Germinal center (tissue), 1 donor: ENCODE measurements at places on chromosomes 12 and 14.

DNA sequence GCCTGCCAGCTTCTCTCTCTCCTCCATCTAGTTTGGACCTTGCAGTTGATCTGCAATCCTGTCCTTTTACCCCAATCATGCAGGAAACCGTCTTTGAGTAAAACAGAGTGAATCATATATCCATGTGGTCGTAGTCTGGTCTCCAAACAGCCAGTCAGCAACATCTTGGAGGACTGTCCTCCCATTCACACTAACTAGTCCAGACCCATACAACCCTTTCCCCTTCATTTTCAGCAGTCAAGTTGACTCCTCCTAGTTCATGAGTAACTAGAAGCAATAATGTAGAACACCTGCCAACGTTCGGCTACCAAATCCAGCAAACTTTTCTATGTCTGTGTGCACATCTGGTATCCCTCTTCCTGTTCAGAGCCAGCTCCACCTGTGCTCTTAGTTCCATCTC is 10.8 kb upstream of the BIN2 start:
- DNase-seq, result no peak

DNA sequence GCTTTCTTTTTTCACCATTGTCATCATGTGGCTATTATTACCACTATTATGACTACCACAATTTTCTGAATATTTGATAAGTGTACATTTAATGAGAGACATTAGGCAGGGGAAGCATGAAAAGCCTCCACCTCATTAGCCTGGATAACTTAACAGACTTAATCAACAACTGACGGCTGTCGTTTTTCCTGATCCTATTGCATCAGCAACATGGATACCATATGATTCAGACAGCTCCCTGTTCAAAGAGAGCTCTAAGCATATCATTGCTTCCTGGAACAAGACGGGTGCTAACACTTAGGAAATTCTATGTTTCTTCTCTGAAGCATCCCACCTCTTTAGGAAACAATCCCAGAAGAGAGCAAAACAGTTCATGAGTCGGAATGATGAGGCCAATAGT is 765.2 kb downstream of the NOVA1 start:
- DNase-seq, result no peak

DNA sequence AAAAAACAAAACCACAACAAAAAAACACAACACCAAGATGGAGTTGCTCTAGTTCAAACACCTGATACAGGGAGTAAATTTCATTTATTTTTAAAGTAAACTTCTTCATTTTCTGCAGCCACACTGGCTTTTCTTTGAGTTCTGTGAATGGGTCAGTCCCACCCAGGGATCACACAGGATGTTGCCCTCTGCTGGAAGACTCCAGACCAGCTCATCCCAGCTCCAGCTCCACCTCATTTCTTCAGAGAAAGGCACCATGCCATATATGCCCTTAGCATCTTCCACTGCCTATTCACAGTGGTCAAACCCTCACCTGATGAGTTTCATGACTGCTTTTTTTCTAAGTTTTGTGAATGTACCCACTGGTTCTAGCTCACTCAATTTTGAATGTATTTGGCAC is 8.0 kb downstream of the GLIPR1 start:
- DNase-seq, result no peak

GRCh38 chr12:81229759-81230158 is 151.9 kb downstream of the ACSS3 start:
- no peak for DNase-seq

DNA sequence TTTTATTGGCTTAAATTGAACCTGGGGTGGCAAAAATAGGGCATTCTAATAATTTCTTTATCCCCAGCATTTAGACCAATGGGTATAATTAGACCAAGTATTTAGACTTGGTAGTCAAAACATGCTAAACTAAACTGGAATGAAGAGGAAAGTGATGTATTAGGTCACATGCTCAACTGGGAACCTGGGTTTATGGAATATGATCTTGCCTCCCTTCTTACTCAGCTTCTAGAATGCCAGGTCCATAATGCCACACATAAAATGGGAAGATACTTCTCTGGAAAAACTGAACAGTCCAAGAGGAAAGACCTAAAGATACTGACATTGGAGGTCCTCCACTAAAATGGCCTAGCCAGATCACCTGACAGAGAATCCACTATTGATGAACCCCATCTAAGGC is 6.2 kb upstream of the BIN2 start:
- DNase-seq, result no peak

- DNase-seq, result no peak
Observed at GRCh38 chr14:100664231-100664630, 62.5 kb upstream of the DLK1 start.

- DNase-seq, result no peak
Observed at GRCh38 chr14:92906823-92907222, 16.1 kb upstream of the CHGA start.

DNA sequence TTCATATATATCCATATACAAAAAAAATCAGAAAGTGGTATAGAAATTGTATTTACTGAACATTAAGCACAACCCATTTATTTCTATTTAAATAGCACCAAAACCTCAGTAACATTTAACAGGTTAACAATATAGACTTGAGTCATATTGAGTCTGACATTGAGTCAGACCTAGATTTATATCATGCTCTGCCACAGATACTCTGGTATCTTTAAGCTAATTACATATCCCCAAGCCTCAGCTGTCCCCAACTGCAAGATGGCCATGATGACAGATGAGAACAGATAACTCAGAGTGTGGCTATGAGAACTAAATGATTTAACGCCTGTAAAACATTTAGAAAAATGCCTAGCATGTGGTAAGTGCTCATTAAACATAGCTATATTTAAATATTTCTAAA is 40.3 kb downstream of the IFNG start:
- DNase-seq, result no peak

GRCh38 chr12:4862809-4863208 is 46.9 kb upstream of the KCNA1 start:
- no peak for DNase-seq

DNA sequence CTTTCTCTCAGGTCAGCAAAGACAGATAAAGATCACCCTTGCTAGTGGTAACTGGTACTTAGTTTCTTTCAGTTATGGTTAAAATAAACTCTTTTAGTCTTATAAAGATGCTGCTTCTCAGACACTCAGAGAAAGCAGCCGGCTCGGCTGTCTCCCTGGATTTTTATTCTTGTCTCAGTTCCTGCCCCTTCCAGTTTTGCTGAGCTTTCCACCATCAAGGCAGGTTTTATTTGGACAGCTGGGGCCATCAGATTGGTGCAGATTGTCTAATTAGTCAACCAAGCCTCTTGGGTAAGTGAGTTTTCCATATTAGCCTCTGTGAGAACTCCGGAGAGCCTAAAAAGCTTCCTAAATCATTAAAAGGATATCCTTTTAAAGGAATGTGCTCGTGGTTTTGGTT is 130.8 kb upstream of the BMP4 start:
- DNase-seq, result no peak

DNA sequence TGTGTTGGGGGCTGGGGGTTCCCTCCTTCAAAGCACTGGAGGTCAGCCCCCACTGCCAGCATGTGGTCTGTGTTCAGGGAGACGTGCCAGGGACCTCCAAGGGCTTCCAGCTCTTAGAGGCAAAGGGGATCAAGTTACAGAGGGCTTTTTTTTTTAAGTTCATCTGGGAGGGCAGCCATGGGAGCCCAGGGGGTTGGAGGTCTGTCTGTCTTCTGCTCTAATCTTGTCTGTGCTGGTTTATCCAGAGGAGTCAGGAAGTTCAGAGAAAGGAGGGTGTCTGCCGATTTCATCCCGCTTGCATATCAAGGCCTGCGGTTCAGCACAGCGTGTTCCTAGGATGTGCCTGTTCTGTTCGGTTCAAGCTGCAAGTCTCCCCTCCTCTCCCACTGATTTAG is 72.2 kb downstream of the TMEM132C start:
- DNase-seq, result no peak

- DNase-seq, result no peak
Observed at GRCh38 chr12:133135747-133136146, 5.3 kb downstream of the ZNF10 start.

DNA sequence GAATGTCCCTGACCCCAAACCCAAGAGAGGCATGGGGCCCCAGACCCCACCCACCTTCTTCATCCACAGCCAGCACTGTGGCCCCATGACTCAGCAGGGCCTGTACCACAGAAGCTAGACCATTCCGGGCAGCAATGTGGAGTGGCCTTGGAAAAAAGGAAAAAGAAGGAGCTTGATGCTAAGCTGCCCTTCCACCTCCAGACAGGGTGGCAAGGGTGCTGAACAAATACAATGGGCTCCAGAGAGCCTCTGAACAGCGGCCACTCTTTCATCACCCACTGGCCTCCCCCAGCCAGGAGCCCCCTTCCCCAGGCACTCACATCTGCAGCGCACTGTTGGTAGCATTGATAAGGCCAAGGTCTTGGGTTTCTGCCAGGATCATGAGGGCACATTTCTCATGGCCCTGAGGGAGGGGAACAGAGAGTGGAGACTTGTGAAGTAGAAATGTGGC is 13.9 kb downstream of the SLC39A5 start:
- DNase-seq, result no peak

DNA sequence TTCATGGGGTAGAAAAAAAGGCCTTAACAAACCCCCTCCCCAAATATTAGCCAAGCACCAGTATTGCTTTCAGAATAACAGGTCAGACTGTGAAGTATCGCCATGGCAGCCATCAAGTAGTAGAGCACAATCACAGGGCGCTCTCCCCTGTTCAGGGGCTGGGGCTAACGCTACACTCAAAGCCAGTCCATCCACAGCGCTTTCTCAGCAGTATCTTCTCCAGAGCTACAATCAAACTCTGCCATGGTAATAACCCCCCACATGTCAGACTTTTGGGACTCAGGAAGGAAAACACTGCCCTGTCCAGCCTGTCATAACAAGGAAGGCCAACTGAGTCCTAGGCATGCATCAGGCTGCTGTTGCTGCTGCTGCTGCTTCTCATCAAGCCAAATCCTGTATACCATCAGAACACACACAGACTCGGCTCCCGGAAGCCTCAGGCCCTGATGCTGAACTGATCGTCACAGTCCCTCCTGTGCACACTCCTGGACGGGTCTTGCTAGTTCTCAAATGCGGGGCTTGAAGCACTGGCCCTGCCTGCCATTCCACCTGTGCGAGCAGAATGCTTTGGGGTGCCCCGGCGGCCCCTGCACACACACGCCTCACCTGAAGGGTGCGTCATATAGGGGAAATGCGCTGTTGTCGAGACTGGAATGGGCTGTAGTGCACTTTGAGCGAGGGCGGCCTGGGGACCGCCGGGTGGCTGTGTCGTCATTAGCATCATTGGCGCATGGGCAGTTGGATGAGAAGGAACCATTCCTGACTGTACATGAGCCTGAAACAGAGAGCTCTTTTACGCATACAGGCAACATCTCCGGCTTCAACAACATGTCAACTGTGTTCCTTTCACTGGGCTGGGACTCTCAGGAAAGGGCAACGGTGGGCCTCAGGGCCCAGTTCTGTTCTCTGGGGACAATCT is 47.6 kb downstream of the SH2B3 start:
- no peak for DNase-seq

DNA sequence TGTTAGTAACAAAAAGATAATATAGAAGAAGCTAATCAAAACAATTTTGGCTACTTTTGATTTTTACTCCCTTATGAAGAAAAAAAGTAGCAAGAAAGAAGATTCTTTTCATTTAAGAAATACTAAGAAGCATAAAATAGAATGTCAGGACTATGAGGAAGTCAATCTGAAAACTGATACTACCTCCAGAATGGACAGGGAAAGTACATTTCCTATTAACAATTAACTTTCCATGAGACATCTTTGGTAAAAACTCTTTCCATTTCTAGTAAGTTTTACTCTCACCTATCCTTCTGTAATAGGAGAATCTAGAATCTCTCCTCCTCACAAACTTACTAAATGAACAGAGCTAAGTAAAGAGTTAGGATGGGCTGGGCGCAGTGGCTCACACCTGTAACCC is 51.3 kb upstream of the NPFF start:
- no peak for DNase-seq

DNA sequence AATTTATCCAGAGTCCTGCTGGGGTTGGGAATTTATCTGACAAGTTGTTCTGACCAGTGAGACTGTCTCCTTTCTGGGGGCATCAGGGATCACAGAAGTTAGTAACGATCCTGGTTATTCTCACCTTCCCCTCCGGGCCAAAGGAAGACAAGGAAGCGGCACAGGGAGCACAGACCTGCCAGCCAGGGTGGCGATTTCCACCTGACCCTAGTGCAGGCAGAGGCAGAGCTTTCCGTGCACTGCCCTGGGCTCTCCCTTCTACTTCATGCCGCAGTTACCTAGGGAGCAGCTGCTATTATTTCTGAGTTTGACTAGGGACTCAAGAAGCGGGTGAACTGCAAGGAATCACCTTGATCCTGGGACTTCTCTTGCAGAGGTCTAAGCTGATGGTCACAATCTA is 7.4 kb downstream of the TMEM106C start:
- DNase-seq, result no peak

- DNase-seq, result no peak
Observed at GRCh38 chr12:8038659-8039114, 6.2 kb downstream of the FOXJ2 start.

GRCh38 chr12:62328296-62328921 is 68.2 kb downstream of the USP15 start:
- DNase-seq, result no peak

DNA sequence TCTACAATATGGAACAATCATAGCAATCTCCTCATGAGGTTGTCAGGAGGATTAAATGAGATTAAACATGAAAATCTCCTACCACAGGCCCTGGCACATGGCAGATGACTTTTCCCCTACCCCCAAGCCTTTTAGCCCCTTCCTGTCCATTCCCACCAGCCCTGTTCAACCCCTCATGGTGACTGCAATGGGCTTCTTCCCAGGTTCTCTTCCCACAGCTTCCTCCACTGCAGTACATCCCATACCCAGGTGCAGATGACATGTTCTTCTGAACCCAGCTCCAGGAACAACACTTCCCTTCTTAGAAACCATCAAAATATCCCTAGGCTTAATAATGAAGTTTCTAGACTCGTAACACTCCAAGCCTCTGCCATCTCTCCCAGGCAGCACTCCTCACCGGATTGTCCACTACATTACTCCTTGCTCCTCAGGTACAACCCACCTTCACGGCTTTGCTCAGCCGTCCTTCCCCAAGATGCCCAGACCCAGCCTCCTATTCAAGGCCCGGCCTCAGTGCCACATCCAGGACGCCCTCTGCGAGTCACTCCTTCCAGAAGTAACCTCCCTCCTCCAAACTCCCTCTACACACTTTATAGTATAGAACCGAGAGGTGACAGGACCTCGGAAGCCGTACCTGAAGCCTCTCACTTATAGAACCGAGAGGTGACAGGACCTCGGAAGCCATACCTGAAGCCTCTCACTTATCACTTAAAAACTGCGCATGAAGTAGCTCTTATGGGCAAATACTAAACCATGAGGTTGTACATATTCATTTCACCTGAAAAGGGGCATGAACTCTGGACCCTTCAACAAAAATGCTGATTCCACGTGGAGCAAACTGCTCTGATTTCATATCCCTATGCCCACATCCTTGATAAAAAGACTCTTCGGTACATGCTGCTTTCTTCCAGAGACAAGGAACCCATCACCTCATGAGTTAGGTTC is 1.5 kb downstream of the CRACR2A start:
- no peak for DNase-seq

DNA sequence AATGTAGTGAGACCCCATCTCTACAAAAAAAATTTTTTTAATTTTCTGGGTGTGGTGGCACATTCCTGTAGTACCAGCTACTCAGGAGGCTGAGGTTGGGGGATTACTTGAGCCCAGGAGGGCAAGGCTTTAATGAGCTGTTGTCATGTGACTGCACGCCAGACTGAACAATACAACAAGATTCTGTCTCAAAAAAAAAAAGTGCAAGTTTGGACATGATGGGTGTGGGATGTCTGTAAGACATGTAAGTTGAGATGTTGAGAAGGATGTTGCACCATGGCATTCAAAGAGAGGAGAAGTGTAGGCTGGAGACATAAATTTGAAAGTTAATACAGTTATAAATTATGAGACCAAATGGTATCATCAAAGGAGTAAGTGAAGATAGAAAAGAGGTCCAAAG is 23.5 kb downstream of the YEATS4 start:
- DNase-seq, result no peak

- DNase-seq, result no peak
Observed at GRCh38 chr12:109544955-109545531, 28.3 kb downstream of the MMAB start.
